ENCODE measurements at places on chromosomes 11 and 22.

- no peak for DNase-seq
Measured at GRCh38 chr11:124479561-124479960, 34.1 kb upstream of the OR8B8 start.

DNA sequence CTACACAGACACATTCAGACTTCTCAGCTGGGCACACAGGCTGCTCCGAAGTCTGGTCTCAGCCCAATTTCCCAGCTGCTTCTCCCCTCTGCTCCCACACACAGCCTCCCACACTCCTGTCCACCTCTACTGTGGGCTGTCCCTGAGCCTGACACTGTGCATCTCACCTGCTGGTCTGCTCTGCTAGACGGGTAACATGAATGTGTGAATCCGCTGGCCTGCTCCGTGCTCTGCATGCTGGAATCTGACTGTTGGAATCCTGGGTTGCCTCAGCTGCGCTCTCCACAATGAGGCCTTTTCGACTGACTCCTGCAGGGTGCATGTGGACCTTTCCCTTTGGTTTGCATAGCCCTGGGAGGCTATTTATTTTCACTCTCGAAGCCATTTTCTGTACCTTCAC, 489.5 kb upstream of the B3GAT1 start:
- no peak for DNase-seq

- DNase-seq, result peak; percentile 29
Measured at GRCh38 chr22:20027966-20028854, 7.3 kb downstream of the TANGO2 start.

DNA sequence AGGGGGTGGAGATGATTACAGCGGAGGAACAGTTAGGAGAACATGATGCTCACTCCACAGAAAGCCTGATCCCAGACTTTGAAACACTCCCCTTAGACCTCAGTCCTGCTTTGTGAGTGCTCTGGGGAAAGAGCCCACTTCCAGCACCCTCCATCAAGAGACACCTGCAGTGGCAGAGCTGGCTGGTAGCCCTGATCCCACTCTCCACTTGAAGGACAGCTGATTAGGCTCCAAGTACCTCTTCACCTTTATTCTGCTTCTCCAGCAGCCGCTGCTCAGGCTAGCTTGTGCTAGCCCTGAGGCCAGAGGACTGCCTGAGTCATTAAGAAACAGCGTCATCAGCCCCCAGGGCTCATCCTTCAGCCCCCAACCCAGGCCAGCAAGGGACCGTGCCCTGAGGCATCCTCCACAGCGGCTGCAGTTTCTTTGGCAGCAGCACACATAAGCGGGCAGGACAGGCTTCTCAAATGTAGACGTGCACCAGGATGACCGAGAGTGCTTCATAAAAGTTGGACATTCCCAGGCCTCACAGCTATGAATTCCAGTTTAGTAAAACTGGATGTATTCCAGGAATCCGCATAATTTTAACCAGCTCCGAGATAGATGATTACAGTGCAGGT, 146.0 kb upstream of the TBCEL start:
- no peak for DNase-seq

DNA sequence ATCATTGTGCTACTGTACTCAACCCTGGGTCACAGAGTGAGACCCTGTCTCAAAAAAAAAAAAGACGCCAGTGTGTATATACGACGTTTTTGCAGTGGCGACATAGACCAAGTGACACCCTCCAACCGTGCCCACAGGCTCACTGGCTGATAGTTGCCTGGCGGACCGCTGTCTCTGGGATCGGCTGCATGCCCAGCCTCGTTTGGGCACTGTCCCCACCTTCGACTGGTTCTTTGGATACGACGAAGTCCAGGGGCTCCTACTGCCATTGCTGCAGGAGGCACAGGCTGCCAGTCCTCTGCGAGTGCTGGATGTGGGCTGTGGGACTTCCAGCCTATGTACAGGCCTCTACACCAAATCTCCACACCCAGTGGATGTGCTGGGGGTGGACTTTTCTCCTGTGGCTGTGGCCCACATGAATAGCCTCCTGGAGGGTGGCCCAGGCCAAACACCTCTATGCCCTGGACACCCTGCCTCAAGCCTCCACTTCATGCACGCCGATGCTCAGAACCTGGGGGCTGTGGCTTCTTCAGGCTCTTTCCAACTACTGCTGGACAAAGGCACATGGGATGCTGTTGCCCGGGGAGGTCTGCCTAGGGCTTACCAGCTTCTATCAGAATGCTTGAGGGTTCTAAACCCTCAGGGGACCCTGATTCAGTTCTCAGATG, 1.3 kb downstream of the CSKMT start:
- no peak for DNase-seq

- DNase-seq, result no peak
Measured at GRCh38 chr11:102761646-102762238, 18.7 kb downstream of the MMP10 start.

DNA sequence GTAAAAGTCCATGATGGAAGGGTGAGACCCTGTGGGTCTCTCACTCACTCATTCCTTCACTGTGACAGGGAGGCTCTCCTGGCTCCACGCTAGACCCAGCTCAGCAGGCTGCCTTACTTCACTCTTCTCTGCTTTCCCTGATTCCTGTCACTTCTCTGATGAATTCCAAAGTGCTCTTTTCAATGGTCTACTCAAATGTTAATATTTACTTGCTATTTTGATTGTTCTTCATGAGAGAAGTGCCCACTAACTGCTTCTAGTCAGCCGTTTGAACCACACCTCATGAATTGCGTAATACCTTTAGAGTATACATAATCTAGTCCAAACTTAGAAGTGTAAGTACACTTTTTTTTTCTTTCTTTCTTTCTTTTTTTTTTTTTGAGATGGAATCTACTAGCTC, 1350.2 kb upstream of the RAG2 start:
- DNase-seq, result no peak

GRCh38 chr11:64123679-64124078, 42.2 kb downstream of the MACROD1 start:
- no peak for DNase-seq

GRCh38 chr11:488992-489391, 18.1 kb downstream of the RNH1 start:
- no peak for DNase-seq

DNA sequence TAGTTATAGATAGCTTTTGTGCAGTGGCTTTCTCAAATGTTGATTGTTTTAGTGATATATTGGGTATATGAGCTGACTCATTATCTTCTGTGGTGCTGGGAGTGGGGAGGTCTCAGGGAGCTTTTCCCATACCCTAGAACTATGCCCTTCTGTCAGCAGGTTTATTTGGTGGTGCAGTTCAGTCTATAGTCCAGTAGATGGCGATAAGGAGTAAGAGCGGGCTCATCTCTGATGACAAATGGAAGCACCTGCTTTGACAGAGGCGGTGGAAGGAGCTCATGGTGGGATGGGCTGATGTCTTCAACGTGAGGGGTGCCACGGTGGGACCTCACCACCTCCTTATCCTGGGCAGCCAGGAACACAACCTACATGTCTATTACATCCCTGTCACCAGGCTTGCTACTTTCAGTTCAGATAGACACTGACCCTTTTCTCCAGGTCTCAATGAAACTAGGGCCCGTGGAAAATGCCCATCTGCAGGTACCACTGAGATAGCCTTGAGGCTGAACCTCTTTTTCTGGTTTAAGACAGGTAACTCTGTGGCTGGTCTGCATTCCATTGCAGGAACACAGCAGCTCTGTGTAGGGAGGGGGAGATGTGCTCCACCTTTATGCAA, 13.0 kb upstream of the OR6A2 start:
- peak; percentile 53 for DNase-seq

GRCh38 chr11:103546236-103546635, 437.0 kb downstream of the DYNC2H1 start:
- DNase-seq, result no peak

- DNase-seq, result no peak
Measured at GRCh38 chr22:44172370-44173108, 8.2 kb upstream of the PARVG start.

DNA sequence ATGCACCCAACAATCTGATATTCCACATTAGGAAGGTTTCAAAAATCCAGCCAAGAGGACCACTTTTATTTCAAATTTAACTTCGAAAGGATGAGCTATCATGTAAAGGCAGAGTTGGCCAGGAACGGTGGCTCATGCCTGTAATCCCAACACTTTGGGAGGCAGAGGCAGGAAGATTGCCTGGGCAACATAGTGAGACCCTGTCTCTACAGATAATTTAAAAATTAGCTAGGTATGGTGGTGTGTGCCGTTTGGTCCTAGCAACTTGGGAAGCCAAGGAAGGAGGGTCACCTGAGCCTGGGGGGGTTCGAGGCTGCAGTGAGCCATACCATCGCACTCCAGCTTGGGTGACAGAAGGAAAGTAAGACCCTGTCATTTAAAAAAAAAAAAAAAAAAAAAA, 96.7 kb downstream of the CADM1 start:
- no peak for DNase-seq

- DNase-seq, result no peak
Measured at GRCh38 chr11:67260406-67260805, 5.9 kb upstream of the GRK2 start.

DNA sequence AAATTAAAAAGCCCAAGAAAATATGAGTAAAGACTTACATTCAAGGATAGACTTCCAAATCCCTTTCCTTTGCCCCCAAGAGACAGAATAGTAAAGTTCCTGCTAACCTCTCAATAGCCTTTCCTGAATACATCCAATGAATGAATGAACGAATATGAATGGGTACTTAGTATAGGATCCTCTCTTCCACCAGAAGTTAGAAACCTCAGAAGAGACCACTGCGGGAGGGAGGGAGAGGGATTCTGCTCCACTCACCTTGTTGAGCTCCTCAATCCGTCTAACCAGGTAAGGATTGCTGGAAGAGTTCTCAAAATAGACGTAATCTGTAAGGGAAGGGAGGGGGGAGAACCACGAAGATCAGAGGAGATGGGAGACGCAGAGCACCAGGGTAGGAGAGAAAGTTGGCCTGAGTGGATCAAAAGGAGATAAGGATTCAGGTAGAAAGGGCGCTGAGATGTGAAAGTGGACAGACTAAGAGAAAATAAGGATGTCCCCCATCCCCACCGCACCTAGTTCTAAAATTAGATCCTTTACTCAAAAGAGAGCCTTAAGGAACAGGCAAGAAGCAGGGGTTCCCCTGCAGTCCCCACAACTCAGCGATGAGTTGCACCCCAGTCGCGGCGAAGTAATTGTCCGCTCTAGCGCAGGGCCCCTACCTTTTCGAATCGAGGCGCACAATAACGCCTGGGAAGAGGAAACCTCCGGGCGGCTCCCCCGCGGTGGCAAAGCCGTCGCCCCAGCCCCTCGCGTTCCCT, 1.1 kb downstream of the MTA2 start:
- DNase-seq, result no peak

- no peak for DNase-seq
Measured at GRCh38 chr11:111906680-111907079, 4.9 kb downstream of the CRYAB start.

GRCh38 chr11:123209591-123209990, 14.5 kb upstream of the CLMP start:
- no peak for DNase-seq

- DNase-seq, result peak; percentile 69
Measured at GRCh38 chr22:36277482-36278291, 24.8 kb downstream of the APOL1 start.

DNA sequence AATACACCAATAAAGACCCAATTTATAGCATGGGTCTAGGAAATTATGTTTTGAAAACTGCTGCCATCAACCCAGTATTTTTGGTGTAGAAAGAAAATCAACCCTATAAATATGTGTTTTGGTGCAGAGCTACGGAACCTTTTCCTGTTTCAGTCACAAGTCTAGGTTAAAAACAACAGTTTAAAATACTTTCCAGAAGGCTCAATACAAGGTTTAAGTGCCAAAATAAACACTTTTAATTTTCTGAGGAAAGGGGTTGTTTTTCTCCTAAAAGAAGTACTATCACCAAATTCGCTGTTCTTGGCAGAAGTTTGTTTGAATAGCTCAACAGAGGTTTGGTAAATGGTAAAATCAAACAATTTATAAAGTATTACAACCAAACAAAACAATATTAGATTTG, 201.3 kb downstream of the TMEM135 start:
- DNase-seq, result no peak

GRCh38 chr11:34909415-34909814, 6.8 kb downstream of the APIP start:
- no peak for DNase-seq

DNA sequence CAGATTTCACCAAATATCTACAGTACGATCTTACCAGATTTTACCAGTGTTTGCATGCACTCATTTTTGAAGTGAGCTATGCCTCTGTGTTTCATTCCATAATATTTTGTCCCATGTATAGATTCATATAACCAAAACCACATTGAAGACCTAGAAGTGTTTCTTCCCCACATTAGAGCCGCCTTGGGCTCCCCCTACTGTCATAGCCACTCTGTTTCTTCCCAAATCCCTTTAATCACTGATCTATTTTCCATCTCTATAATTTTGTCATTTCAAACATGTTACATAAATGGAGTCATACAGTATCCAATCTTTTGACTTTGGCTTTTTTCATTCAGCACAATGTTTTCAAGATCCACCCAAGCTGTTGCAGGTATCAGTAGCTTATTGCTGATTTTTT, 12.7 kb downstream of the MRGPRX3 start:
- no peak for DNase-seq

DNA sequence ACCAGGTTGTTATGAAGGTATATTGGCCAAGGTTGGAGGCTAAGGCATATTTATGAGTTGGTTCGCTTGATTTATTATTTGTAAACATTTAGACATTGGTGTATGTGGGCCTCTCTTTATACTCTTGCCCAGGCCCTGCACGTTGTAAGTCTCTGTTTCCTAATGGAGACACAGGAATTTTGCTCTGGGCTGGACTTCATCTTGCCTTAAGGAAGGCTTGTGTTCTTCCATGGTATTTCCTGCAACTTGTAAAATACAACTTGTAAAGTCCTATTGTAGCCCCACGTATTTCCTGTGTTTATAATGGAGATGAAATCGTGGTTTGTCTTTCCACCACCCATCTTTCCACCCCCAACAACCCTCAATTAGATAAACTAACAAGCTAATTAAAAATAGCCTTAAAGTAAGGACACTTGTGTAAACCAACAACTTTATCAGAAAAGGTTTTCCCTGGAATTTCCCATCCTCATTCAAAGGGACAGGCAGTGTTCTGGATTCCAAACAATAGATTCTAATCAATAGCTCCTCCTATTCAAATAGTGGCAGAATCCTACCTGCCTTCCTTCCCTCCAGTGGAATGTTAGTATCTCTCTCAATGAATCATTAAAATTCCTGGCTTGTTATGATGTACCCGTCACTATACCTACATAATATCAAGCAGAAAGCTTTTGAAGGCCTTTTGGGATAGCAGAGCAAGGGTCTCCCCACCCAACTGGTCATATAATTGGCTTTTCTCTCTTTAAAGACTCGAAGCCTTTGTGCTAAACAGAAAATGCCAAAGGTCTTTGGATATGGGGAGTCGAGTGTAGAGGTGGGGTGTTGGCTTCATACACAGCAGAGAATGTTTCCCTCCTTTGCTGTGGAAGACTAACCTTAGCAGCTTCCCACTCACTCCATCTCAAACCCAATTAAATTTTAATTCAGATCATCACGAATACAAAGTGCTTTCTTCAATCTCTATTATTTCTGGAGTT, 77.1 kb downstream of the UBASH3B start:
- no peak for DNase-seq

- DNase-seq, result peak; percentile 40
Measured at GRCh38 chr11:114340311-114341131, 44.3 kb downstream of the NNMT start.

- DNase-seq, result peak; percentile 12
Measured at GRCh38 chr11:83072350-83073242, 899 bp upstream of the RAB30 start.
